AG08396 (cell line): ENCODE measurements at places on chromosomes 6 and 20.
A peak's percentile ranks its signal among the peaks of the same experiment; 100 is the strongest.

GRCh38 chr20:45841407-45842129, 8.0 kb downstream of the SNX21 start:
- DNase-seq = no peak

- DNase-seq = no peak
Observed at GRCh38 chr6:106077170-106077569, 9.0 kb upstream of the PRDM1 start.

DNA sequence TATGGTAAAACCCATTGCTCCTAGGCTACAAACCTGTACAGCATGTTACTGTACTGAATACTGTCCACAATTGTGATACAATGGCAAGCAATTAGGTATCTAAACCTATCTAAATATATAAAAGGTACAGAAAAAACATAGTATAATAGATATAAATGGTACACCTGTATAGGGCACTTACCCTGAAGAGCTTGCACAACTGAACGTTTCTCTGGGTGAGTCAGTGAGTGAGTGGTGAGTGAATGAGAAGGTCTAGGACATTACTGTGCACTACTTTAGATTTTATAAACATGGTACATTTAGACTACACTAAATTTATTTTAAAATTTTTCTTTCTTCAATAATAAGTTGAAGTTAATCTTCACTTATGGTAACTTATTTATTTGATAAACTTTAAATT, 119.9 kb upstream of the CEP85L start:
- DNase-seq = no peak

- peak; percentile 32 for DNase-seq
Observed at GRCh38 chr20:61166324-61166723, 85.7 kb upstream of the CDH4 start.

DNA sequence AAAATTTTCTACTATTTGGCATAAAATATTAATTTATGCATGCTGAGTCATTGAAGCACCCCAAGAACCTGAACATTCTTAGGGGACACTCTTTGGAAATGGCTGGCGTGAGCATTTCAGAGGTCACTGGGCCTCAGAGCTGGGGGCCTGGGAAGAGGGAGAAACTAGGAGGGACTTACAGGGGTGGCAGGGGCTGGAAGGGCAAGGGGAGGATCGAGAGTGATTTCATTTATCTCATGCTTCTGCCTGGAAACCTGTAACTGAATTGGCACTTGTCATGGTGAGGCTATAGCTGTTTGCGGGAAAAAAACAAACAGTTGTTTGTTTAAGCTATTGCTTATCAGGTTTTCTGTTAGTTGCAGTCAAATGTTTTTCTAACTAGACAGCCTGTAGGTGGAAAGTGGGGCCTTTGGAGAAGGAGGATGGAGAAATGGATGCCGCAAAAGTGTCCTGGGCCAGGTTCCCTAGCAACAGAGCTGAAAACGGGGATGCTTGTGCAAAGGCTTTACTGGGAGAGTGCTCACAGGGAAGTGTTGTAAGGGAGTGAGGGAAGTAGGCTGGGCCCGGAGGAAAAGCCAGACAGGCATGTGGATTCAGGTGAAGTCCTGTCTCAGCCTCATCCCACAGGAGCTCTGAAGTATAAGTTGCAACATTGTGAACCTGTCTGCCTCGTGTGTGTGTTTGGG, 36.4 kb upstream of the KAT14 start:
- no peak for DNase-seq

DNA sequence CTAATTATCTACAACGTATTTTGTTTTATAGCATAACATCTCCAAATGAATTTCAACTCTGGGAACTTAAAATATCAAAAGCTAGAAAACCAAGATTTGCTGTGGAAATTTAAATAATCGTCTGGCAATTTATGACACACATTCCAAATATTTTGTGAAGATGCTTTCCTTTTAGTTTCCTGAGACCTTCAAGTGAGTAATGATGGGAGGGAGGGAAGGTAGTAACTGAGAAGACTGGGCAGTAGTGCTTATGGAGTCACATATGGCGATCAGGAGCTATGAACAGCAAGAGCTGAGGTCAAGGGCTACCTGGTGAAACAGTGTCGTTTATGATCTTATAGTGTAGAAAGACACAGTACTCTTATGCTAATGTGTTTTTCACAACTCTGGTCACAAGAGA, 178.2 kb upstream of the THEMIS start:
- DNase-seq = no peak

GRCh38 chr6:29831776-29832175, 4.2 kb downstream of the HLA-G start:
- DNase-seq = no peak

GRCh38 chr20:43969028-43969447, 54.4 kb downstream of the TOX2 start:
- no peak for DNase-seq

GRCh38 chr20:32505723-32506473, 79.2 kb downstream of the NOL4L start:
- DNase-seq = no peak

GRCh38 chr20:10430000-10430466, 4.0 kb downstream of the MKKS start:
- DNase-seq = no peak

DNA sequence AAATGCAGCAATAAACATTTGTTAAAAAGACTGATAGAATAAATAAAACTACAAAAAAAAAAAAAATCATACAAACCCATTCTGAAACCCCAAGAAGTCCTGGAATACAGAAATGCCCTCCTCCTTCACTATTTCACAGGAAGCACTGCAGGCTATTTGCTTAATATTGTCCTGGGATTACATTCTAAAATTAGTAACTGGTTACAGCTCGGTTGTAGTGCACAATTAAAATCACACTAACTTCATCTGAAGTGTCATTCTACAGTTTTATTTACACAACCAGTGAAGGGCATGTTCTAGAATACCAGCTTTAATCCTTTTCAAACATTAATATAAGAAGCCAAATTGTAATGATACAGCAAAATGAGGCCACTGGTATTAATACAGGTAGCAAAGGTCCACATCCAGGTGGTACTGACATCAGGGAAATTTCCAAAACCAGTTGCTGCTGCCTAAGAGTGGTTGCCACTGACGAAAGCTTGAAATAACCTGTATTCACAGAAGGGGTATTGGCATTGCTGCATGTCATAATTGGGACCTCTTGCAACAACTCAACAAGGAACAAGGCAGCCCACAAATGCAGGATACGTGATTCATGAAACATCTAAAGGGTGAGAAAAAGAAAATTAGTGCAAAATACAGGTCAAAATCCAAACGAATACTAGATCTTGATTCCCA, 26.9 kb downstream of the AKIRIN2 start:
- DNase-seq = no peak

DNA sequence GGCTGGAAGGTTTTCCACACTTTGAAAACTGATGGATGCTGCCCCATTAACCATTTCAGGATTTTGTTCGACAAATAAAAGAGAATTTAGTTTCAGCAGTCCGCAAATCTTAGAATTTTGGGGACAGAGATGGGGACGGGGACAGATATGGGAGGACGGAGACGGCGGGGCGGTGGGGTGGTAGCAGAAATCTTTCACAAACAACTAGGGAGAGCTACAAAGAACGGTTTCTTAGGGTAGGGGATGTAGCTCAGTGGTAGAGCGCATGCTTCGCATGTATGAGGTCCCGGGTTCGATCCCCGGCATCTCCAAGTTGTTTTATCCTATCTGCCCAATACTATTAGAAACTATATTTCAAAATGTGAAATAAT, 15.1 kb downstream of the HMGN4 start:
- DNase-seq = peak; percentile 64

DNA sequence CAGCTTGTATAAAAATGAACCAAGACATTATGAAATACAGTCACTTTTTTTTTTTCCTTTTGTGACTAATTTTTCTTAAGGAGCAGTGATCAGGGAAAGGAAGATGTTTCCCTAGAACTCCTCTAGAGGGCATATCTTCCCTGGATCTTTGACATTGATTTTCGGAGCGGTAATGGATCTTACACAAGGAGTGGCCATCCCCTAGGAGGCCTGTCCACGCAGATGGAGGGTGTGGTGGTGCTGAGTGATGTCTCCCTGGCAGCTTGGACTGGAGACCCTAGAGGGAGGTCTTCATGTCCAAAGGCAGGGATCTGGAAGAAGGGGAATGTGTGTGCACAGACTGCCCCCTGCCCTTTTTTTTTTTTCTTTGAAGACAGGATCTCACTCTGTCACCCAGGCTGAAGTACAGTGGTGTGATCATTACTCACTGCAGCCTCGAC, 7.0 kb upstream of the KIFC1 start:
- DNase-seq = peak; percentile 58

DNA sequence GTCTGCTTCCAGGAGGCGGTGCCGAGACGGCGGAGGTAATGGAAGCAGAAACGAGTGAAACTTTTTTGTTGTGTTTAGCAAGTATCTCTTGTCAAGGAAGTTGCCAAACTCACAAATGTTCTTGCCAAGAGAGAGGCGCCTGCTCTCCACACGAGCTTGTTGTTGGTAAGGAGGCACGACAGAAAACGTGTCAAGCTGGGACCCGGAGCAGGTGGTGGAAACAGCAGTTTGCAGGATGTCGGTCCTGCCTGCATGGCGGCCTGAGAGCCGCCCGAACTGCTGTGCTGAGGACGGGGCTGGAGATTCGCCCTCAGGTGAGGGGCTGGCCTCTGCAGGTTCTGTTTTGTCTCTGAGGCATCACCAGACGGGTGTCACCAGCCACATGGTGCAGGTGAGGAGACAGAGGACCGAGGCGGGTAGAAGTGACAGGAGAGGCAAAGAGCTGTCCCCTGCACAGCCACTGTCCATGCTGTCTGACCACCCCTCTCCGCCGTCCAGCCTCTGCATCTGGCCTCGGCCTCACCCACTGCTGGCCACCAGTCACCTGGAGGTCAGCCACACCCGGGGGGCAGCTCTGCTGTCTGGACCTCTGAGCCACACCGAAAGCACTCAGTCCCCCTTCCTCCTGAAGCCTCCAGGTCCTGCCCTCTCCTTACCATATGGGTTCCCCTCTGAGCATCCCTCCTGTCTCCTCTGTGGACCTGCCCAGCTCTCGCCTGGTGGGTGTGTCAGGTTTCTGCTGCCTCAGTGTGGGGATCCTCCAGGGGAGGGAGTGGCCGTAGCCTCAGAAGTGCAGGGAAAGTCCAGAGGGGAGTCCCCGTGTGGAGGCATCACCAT, 261.5 kb downstream of the TAF4 start:
- DNase-seq = peak; percentile 64

- no peak for DNase-seq
Observed at GRCh38 chr6:90472716-90473115, 114.2 kb downstream of the MAP3K7 start.

DNA sequence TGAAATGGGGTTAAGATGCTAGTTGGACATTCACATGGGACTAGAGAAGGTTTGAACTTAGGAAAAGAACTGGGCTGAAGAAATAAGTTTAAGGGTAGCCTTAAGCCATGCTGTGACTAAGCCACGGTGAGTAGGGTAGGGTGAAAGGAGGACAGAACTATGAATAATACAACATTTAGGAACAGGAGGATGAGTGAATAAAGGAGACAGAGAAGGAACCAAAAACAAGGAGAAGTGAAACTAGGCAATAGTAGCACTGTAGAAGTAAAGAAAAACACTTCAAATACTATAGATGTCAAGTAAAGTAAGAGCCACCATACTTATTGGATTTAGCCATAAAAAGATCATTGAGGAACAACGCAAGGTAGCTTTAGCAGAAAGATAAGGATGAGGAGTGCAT, 111.2 kb downstream of the KCNQ5 start:
- no peak for DNase-seq

- DNase-seq = peak; percentile 3
Observed at GRCh38 chr6:69162811-69163210, 527.7 kb downstream of the ADGRB3 start.

DNA sequence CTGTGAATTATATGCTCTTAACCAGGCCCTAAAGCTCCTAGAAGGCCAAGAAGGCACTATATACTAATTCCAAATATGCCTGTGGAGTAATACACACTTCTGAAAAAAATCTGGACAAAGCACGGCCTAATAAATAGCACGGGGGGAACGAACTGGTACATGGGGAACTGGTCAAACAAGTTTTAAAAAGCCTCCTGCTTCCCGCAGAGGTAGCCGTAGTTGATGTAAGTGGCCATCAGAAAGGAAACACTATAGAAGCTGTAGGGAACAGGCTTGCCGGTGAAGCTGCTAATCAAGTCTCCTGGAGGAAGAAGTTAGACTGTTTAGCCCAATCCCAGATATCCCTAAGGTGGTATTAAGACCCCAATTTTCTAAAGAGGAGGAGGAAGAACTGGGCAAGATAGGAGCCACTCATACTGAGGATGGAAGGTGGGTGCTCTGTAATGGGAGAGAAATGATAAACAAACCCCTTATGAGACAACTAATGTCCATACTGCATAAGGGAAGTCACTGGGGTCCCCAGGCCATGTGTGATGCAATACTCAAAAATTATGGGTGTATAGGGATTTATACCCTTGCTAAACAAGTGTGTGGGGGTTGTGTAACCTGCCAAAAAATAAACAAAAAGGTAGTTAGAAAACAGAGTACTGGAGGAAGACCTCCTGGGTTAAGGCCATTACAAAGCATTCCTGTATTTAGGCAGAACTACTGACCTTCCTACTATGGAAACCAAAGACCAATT, 27.1 kb upstream of the ZNF318 start:
- DNase-seq = no peak

- peak; percentile 79 for DNase-seq
Observed at GRCh38 chr6:144008120-144008811, at the start of gene PLAGL1. PLAGL1 (minus strand) TSS chr6:144008259; CDS start chr6:143948136, 60,123 bp downstream.

DNA sequence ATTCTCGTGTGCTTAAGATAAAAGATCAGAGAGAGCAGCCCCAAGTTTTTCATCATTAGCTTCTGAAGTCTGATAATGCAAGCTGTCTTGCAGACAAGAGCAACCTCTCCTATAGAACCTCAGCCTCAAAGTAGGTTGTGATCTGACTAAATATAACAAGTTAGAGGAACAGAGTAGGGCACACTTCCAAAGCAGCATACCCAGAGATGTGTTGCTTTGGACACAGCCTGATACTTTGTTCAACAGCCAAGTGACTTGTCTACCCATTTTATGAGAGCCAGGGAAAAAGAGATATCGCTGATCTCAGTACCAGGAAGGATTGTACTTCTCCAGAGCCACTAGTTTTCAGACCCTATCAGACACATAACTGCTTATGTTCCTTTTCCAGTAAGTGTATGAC, 44.2 kb upstream of the OPRM1 start:
- DNase-seq = no peak

- no peak for DNase-seq
Observed at GRCh38 chr6:137056121-137056880, 11.5 kb upstream of the IL20RA start.

GRCh38 chr6:64985726-64986125, 721.3 kb downstream of the EYS start:
- DNase-seq = no peak

DNA sequence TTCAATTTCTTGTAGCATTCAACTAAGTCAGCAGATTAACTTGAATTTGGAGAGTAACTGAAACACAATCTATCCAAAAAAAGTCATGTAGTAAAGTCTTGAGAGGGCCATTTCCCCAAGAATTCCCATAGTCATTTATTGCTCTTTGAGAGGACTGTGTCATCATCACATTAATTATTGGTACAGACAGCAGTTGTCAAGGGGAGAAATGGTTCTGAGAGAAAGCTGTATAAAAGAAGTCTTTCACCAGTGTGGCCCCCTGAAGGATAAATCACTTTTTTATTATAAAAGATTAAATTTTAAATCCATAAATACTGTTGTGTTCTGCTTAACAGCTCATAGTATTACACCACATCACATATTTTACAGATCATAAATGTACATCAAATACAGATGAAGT, 111.5 kb downstream of the KHDRBS2 start:
- DNase-seq = no peak
